ENCODE measurements at places on chromosomes 11 and 22. TPM values are rescaled to one million over a fixed set of nuclear protein-coding genes. Genes with fewer than 3 reads are reported as not detected.

Gene CARD18
- not detected for total RNA-seq

Gene XBP1
- 223 TPM for total RNA-seq

Gene LZTR1
- 19.2 TPM for total RNA-seq

DNA sequence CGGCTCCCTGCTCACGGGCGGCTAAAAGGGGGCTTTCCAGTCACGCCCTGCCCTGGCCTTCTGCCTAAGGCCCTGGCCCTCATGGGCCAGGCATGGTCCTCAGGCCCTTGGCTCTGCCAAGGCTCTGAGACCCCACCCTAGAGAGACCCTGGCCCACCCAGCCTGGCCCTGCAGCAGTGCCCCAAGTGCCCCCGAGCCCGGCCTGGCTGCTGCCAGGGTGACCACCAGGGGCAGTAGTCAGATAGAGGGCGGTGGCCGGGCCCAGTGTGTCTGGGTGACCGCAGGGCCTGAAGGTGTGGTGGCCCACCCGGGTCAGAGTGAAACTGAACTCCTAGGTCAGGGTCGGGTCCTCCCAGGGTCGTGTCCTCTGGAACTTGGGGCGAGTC, 29.4 kb upstream of the CCDC188 start:
- H3K27me3 ChIP-seq: peaks cover 40% of the 10 kb centered on the region
- H3K36me3 ChIP-seq: no peaks in the 10 kb centered on the region
- DNase-seq: no peak
- H3K4me1 ChIP-seq: no peaks in the 10 kb centered on the region
- no peak overlapping the region for H3K27ac ChIP-seq

GRCh38 chr11:26149585-26149984, 182.3 kb upstream of the ANO3 start:
- no peak for DNase-seq
- H3K36me3 ChIP-seq: no peaks in the 10 kb centered on the region
- H3K27me3 ChIP-seq: no peaks in the 10 kb centered on the region
- peaks cover 2% of the 10 kb centered on the region for H3K4me1 ChIP-seq

DNA sequence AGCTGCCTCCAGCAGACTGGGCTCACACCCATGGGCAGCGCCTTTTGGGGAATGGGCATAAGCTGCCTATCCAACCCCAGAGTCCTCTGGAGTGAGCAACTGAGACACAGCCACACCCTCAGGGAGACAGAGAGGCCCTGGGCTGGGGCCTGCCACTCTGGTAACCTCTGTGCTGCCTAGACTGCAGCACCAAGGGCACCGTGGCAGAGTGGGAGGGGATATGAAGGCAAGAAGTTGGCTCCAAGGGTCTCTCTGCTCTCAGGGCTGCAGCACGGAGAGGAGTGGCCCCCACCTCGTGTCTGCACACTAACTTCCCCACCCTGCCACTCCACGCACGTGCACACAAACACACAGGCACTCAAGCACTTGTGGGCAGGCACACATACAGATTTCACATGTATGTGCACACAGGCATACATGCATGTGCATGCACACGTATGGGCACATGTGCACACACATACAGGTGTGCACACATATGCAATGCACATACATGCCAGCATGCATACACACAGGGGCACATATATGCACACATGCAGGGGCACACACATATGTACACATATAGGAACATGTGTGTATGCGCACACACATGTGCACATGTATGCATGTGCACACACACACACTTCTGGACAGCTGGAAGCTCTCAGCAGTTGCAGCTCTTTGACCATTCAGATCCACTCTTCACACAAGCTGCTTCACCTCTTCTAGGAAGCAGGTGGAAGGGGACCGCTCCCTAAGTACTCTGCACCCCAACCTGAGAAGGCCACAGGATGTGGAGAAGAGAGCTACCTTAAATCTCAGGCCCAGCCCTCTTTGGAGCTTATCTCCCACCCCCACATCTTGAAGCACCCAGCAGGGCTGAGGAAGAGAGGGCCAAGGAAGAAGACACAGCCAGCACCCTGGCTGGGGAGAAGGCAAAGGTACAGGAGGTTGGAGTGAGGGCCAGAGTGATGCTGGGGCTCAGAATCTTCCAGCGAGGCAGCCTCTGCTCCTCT, 4.3 kb downstream of the IGSF9B start:
- H3K36me3 ChIP-seq: no peaks in the 10 kb centered on the region
- no peak overlapping the region for H3K4me3 ChIP-seq
- DNase-seq: no peak
- H3K4me1 ChIP-seq: peaks cover 2% of the 10 kb centered on the region
- peaks cover 54% of the 10 kb centered on the region for H3K27me3 ChIP-seq

DNA sequence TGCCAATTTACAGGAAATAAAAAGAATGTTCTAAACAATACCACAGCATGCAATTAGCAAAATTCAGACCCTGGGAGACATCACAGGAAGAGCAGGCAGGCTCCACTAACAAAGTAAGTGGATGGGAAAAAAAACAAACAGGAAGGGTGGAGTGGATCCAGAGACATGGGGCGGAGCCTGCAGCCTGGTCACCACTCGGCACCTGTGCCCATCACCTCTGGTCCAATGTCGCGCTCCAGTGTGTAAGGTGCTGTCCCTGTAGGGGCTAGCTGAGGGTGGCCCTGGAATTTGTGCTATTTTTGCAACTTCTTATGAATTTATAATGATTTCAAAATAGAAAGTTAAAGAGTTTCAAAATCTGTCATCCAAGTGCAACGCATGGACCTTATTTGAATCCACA, 11.0 kb upstream of the MOB2 start:
- peaks cover 4% of the 10 kb centered on the region for H3K36me3 ChIP-seq
- no peaks in the 10 kb centered on the region for H3K4me1 ChIP-seq
- no peak for DNase-seq
- H3K4me3 ChIP-seq: no peak overlapping the region
- no peak overlapping the region for H3K27ac ChIP-seq

GRCh38 chr11:112778091-112778876, 182.9 kb upstream of the NCAM1 start:
- H3K27ac ChIP-seq: no peak overlapping the region
- no peaks in the 10 kb centered on the region for H3K4me1 ChIP-seq
- H3K27me3 ChIP-seq: no peaks in the 10 kb centered on the region

DNA sequence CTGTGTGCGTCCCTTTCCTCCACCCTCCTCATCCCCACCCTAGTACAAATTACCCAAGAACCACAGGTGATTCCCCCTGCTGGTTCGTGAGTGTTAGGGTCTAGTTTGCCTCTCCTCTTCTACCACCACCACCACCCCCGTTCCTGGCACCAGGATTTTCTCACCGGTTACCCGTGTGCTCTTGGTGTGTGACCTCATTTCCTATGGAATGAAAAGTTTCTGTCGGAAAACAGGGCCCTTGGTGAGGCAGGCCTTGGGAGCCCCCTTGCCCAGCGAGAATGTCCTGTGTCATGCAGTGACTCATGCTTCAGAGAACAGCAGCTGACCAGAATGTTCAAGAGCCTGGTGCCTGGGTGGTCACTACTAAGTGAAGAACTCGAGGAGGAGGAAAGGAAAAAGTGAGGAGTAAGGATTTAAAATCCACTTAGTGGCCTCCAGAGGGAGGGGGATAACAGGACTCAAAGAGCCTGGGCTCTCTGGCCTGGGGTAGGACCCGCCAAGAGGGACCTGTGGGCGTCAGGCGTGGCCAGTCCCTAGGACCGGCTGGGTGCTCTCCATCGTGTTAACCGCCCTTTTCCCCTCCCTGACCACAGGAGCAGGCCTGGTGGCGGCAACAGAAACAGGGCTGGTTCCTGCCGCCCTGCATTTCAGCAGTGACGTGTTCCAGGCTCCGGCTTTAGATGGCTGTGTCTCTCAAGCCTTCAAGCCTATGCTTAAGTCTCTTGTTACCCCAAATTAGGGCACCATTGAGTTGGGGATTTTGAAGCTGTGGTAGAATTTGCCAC, 30.2 kb downstream of the C22orf31 start:
- DNase-seq: peak; percentile 98
- peaks cover 18% of the 10 kb centered on the region for H3K4me1 ChIP-seq
- peak overlapping the region; percentile 10 for H3K4me3 ChIP-seq
- peak overlapping the region; percentile 87 for H3K27ac ChIP-seq

DNA sequence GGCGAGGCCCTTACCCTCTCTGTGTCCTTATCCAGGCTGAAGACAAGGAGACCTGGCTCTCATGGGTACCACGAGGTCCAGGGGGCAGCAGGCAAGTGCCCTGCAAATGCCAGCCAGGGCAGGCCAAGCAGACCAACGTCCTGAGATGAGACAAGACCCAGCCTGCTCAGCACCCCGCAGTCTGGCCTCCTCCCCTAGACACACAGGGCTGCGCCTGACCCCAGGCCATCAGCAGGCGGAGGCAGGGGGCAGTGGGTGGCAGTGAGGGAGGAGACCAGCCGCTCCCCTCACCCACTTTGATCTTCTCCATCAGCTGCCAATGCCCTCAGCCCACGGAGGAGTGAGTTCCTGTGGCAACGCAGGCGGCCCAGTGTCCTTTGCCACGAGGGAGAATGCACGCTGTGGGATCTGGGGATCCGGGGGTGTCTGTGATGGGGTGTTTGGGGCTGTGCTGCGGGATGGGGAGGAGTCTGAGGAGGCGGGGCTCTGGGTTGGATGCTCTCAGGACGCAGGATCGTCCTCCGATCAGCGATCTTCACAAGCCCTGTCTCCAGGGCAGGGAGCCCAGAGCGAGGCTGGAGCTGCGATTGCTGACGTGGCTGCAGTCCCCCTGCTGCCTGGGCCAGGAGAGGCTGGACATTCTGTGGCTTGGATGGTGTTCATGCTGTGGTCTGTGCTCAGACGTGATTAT, 30.5 kb upstream of the PPARA start:
- no peak overlapping the region for H3K4me3 ChIP-seq
- no peaks in the 10 kb centered on the region for H3K27me3 ChIP-seq
- DNase-seq: peak; percentile 74
- H3K36me3 ChIP-seq: no peaks in the 10 kb centered on the region

DNA sequence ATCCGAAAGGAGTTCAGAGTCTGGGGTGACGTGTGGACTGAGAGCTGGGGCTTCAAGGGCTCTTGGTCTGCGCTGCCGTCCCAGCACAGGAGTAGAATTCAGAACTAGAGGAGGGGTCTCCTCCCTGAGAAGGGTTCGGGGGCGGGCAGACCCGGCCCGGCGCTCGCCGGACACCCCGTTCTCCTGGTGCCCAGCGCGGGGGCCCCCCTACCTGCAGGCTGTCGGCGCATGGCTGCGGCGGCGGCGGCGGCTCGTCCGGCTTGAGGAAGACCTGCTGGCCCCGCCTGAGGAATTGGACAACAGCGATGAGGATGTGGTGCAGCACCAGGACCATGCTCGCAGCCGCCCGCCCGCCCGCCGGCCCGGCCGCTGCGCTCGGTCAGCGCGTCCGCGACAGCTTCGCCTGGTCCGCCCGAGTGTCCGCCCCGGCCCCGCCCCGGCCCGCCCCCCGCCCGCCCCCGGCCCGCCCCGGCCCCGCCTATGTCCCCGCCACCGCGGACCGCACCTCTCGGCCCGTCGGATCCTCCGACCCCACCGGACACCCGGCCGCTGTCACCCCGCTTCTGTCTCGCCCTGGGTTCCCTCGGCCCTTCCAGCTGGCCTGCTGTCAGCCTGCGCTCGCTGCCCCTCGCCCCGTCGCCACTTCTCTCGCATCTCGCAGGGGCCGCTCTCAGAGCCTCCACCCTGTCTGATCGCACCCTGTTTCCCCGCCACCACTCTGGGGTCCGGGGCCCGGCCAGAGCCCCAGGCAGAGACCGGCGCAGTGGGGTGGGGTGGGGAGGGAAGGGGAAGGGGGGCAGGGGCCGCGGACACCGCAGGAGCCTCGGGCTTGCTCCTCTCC, 32.0 kb downstream of the PDE2A start:
- no peak for DNase-seq
- no peak overlapping the region for H3K27ac ChIP-seq
- H3K4me3 ChIP-seq: peak overlapping the region; percentile 50
- no peaks in the 10 kb centered on the region for H3K36me3 ChIP-seq
- H3K27me3 ChIP-seq: peaks cover 58% of the 10 kb centered on the region
- peaks cover 2% of the 10 kb centered on the region for H3K4me1 ChIP-seq

DNA sequence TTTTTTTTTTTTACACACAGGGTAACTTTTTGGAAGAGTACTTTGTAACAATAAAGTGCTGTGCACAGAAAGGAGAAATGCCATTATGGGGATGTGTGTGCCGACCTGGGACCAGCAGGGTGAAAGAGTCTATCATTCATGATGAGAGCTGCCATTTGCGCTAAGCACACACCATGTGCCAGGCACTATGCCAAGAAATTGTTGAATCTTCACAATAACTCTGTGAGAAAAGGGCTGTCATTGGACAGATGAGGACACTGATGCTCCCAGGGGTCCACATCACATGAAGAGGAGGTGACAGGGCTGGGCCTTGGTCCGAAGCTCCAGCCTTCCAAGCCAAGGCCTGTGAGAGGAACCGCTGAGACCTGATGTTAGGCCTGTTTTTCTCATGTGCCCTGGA, 5.6 kb downstream of the DUSP18 start:
- H3K4me3 ChIP-seq: no peak overlapping the region
- H3K27ac ChIP-seq: no peak overlapping the region
- H3K4me1 ChIP-seq: no peaks in the 10 kb centered on the region
- H3K36me3 ChIP-seq: peaks cover 10% of the 10 kb centered on the region

- H3K4me1 ChIP-seq: peaks cover 1% of the 10 kb centered on the region
- no peak for DNase-seq
- no peak overlapping the region for H3K4me3 ChIP-seq
- H3K27me3 ChIP-seq: no peaks in the 10 kb centered on the region
- no peaks in the 10 kb centered on the region for H3K36me3 ChIP-seq
These were observed 60.2 kb upstream of the PDE3B start for GRCh38 chr11:14583252-14584034.

DNA sequence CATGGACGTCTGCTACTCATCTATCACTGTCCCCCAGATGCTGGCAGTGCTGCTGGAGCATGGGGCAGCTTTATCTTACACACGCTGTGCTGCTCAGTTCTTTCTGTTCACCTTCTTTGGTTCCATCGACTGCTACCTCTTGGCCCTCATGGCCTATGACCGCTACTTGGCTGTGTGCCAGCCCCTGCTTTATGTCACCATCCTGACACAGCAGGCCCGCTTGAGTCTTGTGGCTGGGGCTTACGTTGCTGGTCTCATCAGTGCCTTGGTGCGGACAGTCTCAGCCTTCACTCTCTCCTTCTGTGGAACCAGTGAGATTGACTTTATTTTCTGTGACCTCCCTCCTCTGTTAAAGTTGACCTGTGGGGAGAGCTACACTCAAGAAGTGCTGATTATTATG, 9.2 kb upstream of the OR9Q2 start:
- no peak for DNase-seq
- H3K27ac ChIP-seq: no peak overlapping the region
- peaks cover 6% of the 10 kb centered on the region for H3K27me3 ChIP-seq
- H3K4me3 ChIP-seq: no peak overlapping the region
- no peaks in the 10 kb centered on the region for H3K36me3 ChIP-seq

- no peak for DNase-seq
- peak overlapping the region; percentile 14 for H3K27ac ChIP-seq
- H3K27me3 ChIP-seq: no peaks in the 10 kb centered on the region
- peaks cover 40% of the 10 kb centered on the region for H3K4me1 ChIP-seq
These were observed 55.0 kb downstream of the MICAL2 start for GRCh38 chr11:12165237-12165875.

- H3K27me3 ChIP-seq: peaks cover 50% of the 10 kb centered on the region
- no peaks in the 10 kb centered on the region for H3K36me3 ChIP-seq
- DNase-seq: no peak
- no peak overlapping the region for H3K4me3 ChIP-seq
- no peak overlapping the region for H3K27ac ChIP-seq
These were observed 12.5 kb downstream of the LMO2 start for GRCh38 chr11:33879375-33879774.

All from IMR-90 (cell line).